ENCODE measurements at places on chromosomes 2 and 18.

DNA sequence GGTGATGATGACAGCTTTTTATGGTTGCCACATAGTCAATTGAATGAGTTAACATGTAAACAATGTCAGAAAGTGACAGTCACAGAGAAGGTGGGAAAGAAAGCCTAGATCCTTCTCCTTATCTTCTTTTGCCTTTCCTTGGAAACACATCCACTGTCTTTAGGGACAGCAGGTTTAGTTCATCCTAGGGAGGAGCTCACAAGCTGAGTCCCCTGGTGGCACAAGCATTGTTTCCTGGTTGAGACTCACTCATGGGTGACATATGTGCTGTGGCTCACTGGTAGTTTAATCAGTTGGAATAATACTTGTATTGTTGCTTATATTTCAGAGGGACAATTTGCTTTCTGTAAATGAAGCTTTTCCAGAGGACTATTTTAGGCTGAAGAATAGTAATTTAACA, 598.5 kb downstream of the CNTNAP5 start:
- no peak for DNase-seq

DNA sequence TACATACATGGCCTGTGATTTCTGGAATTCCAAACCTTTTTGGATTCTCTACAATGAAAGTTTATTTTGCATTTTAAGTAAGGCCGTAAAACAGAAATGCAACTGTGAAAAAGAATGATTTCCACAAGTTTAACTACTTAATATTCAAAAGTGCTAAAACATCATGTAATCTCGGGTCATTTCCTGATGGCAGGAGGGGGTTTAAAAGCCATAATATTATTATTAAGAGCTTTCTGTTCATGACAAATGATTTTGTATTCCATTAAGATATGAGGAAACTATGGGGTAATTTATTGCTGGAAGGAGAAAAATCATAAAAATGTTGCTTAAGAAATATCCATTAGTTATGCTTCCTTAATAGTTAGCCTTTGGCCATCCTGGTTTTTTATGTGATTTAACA, 65.7 kb downstream of the COL4A3 start:
- DNase-seq, result no peak

GRCh38 chr18:10062302-10063300, 148.8 kb downstream of the VAPA start:
- no peak for DNase-seq

GRCh38 chr2:168635065-168635577, 167.3 kb upstream of the NOSTRIN start:
- DNase-seq, result peak; percentile 46

DNA sequence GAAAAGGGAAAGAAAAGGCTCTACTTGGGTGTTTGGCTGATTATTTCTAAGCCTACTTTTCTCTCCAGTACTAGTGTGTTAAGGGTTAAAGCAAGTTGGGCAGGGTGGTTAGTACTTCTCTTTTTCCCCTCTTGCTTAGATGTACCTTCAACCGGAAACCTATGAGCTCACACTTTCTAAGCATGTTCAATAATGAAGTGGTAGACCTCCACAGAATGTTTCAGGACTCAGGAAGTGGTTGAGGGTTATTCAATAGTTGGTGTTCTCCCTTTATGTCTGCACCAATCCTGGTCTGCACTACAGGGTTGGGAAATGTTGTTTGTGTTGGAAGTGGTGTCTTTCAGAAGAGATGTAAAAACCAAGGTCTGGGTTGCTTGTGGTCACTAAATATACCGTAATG, 137.1 kb downstream of the ZEB2 start:
- DNase-seq, result peak; percentile 84

DNA sequence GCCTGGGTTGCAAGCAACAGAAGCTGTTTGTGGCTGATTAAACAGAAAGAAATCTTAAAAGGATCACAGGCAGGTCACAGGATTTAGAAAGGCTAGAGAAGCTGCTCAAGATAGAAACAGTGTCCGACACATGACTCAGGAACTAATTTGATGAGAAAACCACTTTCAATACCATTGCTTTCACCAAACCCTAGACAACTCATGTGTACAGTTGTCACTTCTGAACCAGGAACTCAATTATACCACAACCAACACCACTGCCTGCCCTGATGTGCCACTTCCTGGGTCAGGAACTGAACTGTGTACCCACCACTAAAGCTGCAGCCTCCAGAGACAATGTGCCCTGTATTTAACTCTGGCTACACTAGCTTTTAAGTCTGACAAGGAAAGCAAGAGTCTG, 56.0 kb downstream of the TMEM247 start:
- DNase-seq, result peak; percentile 80

DNA sequence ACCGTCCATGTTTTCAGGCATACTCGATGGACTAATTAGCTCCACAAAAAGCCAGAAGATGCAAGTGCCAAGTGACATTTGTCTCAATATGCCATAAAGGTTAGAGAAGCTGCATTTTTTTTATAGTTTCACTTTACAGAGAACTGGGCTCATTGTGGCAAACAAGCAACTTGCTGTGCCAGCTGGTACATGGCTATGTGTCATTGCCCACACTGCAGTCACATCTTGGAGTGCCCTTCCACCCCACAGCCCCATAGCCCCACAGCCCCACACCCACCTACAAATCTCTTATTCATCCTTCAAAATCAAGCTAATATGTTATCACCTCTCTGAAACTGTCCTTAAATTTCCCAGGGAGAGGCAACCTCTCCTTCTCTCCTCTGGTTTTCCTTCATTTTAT, 451.9 kb downstream of the ARHGAP15 start:
- no peak for DNase-seq

DNA sequence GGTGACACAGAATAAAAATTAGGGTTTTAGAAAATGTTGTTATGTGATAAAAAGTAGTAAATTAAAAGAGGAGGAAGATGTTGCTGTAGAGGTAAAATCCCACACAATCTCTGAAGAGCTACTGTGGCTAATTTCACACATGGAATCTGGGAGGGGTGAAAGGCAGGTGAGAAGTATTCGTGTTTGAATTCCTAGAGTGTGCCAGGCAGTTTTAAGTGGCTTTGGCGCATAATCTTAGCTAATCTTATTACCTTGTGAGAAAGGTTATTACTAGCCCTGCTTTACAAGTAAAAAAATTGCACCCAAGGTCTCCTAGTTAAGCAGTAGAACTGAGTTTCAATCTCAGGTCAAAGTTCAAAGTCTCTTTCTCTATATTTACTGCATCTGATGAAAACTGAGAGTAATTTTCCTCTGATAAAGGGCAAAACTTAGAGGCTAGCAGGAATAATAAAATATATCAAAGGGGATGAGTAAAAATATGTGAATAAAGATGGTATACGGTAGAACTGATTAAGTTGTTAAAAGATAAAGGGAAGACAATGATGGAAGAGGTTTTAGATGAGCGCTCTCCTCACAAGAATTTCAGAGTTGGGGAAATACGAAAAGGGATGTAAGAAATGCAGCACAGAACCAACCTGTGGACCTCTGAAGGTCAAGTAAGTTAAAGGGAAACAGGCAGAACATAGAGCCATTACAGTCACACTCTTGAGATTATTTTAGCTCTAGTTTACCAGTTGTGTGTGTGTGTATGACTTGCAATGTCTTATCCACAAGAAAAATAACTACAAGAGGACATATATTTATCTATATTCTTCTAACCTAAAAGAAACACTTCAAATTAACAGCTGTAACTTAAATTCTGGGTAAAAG, 34.8 kb downstream of the GAREM1 start:
- DNase-seq, result no peak

DNA sequence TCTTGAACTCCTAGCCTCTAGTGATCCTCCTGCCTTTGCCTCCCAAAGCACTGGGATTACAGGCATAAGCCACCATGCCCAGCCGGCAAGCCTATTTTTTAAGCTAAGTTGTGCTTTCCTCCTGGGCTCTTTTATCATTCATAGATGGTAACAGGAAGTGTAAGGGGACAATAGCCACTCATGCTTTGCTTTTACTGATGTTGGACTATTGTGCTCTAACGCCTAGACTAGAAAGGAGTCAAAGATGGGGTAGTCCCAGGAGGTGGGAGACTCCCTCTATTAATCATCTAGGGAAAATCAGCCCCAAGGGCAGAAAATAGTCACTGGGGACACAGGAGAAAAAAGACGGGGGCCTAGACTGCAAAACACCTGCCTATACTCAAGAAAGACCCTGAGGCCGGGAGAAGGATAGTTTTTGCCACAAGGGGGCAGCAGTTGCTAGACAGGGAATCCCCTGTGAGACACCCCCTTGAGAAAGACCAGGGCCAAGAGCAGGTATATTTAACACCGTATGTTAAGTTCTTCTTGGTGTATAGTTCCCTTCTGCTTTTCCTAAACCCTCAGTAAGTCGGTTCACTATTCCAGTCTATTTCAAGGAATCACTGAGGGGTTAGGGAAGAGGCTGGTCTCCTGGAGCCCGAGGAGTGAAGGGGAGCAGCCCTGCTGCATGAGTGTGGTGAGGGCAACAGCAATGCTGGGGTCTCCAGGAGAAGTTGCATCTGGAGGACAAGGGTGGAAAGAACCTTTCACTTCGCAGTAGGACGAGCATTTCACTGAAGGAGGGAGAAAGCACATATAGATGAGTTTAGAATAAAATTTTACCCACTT, 2.1 kb upstream of the CXCR1 start:
- DNase-seq, result peak; percentile 30

GRCh38 chr2:218444692-218445357, 25.9 kb downstream of the VIL1 start:
- DNase-seq, result no peak

DNA sequence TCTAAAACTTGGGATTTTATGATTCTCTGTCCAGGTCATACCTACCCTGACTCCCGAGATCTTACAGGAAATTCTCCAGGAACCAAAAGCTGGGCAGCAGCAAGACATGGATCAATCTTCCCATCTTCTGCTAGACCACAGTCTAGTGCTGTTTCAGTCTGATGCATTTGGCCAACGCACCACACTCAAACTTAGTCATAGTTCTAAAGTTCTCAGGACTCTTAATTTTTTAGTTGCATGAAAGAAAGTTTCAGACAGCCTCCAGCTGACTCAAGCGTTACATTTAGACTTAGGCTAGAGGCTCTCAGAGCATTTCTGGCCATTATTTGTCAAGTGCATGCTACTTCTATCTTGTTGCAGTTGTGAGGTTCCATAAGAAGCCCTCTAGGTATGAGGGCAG, 230.1 kb upstream of the CCDC150 start:
- DNase-seq, result no peak

DNA sequence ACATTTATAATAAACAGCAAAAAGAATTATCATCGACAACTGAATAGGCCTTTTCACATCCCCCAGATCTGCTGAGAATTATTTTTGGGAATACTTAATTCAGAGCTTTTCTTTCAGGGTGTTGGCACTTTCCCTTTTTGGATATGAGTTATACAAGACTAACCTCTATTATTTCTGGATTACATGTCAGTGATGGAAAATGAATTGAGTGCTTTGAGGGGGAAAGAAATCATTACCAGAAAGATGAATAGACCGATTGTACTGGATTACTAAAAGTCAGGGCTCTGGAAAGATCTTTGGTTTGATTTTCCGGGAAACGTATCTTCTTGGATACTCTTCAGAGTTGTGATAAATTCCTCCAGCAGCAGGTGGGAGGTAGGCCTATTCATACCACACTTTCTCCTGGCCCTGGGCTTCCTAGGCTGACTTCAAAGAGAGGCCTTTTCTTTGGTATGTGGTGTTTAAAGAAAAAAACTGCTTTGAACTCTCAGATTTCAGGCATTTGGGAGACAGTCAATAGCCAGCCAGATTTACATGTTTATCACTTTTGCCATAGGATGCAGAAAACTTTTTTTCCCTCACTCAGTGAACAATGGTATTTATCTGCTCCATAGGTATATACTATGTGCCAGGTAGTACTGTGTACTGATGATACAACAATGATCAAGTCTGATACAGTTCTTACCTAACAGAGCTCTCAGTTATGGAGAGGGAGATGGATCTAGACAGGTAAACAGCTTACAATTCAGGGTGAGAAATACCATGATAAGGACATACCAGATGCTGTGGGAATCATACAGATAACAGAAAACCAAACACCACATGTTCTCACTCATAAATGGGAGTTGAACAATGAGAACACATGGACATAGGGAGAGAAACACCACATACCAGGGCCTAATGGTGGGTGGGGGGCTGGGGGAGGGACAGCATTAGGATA, 63.3 kb upstream of the ACTR3 start:
- DNase-seq, result no peak

DNA sequence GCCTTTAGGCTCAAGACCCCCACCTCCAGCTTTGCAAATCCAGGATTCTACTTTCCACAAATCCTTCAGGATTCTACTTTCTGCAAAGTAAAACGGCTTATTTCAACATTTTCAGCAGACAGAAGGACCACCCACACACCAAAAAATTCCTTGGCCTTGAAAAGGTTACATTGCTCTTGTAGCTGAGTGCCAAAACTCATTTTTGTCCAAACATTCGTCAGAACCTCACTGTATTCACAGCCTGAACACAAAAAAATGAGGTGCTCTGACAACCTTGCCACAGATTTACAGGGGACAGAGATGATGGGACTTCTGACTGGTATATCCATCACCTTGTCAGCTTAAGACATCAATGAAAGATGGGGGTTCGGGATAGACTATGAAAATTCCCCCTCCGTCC, 63.0 kb upstream of the COX7A2L start:
- DNase-seq, result no peak

GRCh38 chr2:168189835-168190569, 57.4 kb downstream of the STK39 start:
- DNase-seq, result no peak
